ENCODE measurements at places on chromosomes 1 and 21.
A peak's percentile ranks its signal among the peaks of the same experiment; 100 is the strongest.

DNA sequence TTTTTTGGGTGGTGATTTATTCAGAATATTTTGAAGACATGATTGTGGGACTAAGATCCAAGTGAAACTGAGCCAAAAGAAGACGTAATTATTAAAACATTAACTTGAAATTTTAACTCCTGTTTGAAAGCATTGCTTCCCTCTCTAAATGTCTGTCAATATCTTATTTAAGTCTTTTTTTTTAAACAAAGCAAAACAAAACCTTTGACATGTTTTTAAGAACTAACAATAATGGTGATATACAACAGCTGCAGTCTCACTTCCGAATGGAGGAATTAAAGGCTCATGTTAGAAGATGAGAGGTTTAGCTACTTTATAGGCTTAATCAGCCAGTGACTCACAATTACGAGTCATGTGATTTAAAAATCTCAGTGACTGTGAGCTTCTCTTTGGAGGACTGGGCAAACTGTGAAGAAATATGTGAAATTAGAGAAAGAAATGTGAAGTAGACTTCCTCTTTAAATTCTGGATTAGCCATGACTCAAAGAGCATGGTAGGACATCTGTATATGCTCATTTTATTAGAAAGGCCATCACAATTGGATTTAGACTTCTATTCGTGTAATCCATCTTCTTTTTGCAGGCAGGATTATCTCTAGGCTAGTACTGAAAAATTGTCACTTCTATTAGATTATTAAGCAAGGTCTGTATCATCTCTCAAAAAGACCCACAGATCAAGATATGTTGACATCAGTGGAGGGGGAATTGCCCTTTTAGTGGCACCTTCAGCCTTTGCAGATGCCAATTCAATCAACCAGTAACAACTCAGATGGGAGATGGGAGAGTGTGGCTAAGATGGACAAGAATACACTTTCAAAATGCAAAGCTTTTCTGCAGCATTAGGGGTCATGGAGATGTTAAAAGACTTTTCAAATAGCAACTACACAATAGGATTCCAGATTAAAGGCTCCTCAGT is 28.7 kb downstream of the KCNA3 start:
- DNase-seq, result peak; percentile 51

DNA sequence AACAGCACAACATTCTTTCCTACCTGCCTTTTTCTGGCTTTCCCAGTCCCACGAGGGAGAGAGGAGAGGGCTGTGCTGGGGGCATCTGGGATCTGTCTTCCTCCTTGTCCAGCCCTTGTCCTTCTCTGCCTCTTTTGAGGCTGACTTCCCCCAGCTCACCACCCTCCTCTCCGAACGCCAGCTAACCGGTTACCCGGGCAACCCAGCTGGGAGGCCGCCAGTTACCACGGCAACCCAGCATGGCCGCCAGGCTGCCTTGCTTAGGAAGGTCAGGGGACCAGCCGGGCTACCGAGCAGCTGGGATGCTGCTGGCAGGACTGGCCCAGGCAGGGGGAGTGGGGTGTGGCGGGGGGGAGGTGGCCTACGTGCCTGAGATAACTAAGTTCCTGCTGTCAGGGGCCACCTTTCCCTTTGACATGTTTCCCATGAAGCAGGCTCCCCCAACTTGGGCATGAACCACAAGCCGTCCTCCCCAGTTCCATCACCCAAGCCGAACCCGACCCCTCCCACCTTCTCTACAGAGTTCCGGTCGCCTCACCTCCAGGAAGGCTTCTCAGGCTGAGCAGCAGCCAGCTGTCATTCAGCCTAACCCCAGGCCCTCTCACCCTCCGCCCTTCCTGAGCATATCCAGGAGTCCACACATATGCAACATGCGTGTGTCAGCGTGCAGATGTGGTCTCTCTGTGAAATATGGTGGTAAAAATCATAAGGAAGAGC is 8.7 kb downstream of the PLEKHA6 start:
- DNase-seq, result no peak

- DNase-seq, result no peak
Measured at GRCh38 chr1:43992232-43992995, 1.0 kb downstream of the CCDC24 start.

GRCh38 chr1:108028841-108029388 is 63.9 kb upstream of the VAV3 start:
- no peak for DNase-seq

GRCh38 chr1:153399401-153400055 is 8.7 kb upstream of the S100A8 start:
- no peak for DNase-seq

DNA sequence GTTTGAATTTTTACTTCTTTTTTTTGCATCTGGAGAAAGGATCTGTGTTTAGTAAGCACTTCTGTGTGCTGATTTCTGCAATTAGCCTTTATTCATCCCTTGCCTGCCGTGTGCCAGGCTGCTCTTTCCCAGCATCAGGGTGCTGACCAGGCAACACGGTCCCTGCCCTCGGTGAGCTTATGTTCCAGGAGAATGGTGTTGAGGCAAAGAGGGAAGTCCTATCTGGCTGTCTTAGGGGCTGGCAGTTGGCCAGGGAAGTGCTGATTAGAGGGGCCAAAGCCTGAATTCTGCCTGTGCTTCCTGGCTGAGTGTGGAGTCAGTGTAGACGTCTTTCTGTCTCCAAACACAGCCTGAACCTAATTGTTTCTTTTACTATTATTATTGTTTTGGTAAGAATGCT is 187.1 kb downstream of the CAMTA1 start:
- DNase-seq, result no peak

GRCh38 chr1:185541871-185542301 is 192.3 kb upstream of the HMCN1 start:
- peak; percentile 88 for DNase-seq

DNA sequence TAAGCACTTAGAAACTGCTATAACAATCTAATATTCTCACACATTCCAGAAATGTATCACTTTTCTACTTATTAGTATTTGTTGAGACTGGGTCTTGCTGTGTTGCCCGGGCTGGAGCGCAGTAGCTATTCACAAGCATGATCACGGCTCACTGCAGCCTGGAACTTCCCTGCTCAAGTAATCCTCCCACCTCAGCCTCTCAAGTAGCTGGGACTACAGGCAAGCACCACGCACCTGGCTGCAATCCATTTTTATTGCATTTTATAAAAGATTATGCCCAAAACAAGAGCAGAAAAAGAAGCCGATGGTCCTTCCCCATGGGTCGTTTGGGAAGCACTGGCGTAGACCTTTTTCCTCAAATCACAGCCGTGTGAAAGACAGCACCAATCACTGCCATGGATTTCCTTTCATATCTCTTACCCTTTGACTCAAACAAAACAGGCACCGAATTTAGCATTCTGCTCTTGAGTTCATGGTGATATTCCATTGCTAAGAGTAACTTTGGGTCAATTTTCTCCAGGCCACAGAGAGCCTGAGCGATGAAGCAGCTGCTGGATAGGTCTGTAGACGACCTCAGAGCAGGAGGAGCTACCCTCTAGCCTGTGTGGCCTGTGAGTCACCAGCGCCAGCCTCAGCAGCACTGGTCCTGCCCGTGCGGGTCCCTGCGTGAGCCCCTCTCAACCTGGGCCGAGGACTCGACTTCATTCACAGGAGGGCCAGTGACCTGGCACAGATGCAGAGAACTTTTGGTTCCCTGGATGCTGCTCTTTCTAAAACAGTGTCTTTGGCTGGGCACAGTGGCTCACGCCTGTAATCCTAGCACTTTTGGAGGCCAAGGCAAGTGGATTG is 80.8 kb downstream of the PIK3CD start:
- no peak for DNase-seq

DNA sequence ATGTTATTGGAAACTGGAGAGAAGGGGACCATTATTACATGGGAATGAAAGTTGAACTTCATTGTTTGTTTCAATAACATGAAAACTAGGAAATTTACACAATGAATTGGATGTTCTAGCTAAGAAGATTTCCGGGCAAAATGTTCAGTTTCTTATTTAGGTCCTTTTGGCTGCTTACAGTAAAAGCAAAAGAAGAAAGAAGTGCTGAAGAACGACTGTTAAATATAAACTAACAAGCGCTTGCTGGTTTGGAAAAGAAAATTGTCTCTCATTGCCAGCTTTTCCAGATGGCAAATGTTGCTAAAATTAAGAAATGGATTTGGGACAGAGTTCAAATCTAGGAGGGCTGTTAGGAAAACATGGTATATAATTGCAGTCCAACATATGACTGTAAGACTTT is 139.6 kb downstream of the ZNF644 start:
- DNase-seq, result no peak

DNA sequence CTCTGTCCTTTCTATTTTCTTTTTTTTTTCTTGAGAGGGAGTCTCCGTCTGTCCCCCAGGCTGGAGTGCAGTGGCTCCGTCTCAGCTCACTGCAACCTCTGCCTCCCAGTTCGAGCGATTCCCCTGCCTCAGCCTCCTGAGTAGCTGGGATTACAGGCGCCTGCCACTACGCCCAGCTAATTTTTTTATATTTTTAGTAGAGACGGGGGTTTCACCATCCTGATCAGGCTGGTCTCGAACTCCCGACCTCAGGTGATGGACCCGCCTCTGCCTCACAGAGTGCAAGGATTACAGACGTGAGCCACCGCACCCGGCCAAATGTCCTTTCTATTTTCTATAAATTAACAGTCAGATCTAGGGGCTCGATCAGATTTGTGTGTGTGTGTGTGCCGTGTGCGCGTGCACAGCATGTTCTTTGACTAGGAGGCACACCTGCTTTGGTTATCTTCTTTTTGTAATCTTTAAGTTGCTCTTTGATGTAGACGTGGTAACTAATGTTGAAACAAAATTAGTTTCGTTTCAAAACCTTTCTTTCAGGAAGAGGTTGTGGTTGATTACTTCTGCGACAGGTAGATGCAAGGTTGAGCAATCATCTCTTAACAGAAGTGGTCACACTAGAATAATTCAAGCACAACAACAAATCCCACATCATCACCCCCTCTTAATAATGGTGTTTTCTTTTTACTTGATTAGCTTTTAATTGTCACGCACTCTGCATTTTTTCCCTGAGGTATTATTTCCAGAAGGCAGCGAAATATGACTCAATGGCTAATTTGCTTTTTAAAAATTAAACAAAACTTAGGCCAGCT is 779 bp upstream of the DEGS1 start:
- no peak for DNase-seq

DNA sequence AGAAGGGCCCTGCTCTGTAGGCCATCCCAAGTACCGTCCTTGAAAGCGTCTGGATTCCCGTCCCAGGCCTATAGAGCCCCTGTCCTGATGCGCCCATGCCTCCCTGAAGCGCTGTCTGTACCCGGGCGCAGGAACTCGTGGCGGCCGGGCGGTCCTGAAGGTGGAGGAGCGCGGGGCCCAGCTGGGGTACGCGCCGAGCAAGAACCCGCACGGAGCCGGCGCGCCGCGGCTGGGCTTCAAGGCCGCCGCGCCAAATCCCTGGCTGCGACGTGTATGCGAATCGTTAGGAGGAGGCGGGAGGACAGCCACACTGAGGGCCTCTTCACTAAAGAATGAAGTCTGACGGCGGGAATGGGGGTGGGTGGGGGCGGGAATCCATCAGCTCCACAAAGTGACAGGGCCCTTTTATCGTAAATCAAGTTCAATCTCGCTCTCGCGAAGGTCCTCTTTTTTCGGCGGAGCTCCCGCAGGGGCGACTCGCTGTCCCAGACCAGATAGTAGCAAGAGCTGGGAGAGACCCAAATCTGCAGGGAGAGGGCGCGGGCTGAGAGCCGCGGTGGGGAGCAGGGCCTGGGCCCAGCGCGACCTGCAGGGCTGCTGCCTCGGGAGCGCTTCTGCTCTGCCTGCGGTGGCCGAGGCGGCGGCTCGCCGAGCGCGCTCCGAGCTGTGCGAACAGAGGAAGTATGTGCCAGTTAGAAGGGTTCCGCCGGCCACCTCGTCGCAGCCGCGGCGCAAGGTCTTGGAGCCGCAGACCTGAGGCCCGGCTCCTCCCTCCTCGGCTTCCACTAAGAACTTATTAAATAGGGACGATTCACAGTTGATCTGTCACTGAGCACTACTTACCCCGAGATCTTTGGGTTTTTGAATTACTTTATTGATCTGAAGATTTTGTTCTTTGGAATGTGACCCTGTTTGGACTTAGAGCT is 10.4 kb downstream of the BARHL2 start:
- no peak for DNase-seq

GRCh38 chr1:29674627-29675326 is 438.5 kb downstream of the PTPRU start:
- no peak for DNase-seq

DNA sequence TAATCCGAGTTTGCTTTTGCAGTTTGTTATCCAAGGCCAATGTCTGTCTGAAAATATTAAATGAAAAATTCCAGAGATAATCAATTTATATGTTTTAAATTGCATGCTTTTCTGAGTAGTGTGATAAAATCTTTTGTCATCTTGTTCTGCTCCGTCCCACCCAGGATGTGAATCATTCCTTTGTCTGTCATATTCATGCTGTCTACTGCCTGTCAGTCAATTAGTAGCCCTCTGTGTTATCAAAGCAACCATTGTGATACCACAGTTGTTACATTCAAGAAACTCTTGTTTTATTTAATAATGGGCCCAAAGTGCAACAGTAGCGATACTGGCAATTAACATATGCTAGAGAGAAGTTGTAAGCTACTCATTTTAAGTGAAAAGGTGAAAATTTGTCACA is 819.3 kb downstream of the BRINP3 start:
- DNase-seq, result no peak

DNA sequence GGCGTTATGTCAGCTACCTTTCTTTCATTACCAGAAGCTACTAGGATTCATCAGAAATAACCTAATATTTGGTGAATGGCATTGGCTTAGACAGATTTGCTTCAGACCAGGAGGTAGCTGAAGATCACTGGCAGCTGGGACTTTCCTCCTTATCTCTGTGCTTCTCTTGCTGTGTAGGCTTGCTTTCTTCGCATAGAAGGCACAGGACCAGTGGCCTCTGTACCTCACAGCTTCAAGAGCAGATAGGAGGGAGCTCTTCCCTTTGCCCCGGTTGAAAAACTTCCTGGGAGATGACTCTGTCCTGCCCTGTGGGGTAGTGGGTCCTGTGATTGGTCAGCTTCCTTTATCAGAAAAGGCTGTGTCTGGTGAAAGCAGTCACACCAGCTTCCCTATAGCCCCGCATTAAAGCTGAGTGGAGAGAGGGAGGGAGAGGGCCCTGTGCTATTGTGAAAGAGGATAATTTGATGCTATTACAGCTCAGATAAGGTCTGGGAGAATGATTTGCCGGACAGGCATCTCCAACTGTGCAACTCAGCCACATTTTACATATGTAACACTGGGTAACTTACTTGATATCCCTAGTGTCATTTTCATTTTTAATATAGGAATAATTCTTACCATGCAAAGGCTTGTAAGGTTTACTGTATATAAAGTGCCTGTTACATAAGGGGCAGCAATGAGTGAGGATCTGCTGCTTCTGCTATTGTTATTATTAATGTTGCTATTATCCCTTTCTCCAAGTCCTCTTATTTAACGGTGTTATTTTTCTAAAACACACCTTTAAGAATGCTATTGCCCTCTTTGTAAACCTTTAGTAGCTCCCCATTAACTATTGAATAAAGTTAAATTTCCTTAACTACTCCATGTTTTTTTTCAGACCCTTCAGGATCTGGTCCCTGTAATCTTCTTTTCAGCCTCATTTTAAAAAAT is 31.6 kb downstream of the OSBPL9 start:
- DNase-seq, result no peak

- no peak for DNase-seq
Measured at GRCh38 chr1:211345719-211346118, 19.1 kb downstream of the TRAF5 start.
